Activated naive CD4-positive, alpha-beta T cell (primary cell): ENCODE measurements at places on chromosomes 7 and 10.

DNA sequence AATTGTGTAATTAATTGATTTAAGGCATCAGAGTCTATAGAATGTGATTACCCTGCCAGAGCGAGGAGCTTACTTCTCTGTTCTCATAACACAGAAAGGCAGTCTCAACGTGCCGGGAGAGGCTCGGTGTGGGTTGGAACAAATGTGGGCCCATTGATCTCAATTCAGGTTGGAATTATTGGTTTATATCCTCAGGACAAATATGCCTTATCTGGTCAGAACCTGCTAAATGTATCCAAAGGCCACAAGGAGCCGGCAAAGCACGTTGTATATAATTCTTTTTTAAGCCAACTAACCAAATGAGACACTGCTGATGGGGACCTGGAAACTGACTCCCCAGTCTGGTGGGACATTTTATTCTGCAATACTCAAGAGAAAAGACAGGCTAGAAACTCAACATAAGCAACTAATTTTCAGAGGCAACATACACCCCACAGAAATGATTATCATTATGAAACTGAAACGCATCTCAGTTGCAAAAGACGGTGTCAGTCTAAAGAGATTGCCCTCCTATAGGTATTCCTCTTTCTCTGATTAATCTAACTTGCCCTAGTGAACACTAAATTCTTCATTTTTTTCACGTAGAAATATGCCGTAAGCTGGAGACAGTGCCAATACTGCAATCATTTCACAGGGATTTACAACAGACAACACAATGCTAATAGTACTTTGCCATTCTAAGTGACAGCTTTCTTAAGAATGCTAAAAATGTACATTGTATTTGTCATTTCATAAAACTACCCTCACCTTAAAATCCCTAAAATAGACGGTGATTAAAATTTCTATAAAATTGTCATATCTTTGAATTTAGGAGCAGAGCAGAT is 9.4 kb downstream of the EBF3 start:
- DNase-seq = no peak

GRCh38 chr7:30846378-30846777 is 65.3 kb upstream of the AQP1 start:
- DNase-seq = no peak

DNA sequence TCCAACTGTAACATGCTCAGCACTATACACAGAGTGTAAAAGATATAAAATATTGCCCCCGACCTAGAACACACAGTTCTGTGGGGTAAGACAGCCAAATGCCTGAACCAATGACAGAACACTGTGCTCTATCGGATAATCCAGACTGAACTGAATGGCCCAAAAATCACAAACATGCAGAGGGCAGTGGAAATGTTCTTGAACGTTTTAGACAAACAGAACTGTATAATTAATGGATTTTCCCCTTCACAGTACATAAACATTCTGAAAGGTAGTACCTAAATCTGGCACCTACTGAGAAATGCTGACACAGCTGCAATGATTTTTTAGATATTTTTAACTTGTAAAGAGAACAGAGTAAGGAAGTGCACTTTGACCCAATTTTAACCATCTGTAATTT is 33.4 kb downstream of the PARD3 start:
- no peak for DNase-seq

- DNase-seq = no peak
Measured at GRCh38 chr7:2698581-2699288, 10.7 kb downstream of the AMZ1 start.

DNA sequence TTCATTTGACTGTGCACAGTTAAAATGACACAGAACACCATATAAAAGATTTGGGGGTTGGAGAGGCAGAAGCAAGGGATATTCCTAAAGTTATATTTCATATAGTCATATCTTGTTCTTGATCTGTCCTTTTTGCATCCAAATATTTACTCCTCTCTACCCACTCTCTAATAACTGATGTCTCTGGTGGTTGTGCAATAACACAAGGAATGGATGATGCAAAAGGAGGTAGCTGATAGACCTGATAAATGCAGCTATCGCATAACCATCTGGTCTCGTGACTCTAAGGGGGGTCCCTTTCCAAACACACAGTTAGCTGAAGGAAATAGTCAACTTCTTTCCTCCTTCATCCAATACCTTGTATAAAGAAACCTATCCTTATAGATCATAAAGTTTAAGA is 123.1 kb downstream of the POLR1F start:
- no peak for DNase-seq

DNA sequence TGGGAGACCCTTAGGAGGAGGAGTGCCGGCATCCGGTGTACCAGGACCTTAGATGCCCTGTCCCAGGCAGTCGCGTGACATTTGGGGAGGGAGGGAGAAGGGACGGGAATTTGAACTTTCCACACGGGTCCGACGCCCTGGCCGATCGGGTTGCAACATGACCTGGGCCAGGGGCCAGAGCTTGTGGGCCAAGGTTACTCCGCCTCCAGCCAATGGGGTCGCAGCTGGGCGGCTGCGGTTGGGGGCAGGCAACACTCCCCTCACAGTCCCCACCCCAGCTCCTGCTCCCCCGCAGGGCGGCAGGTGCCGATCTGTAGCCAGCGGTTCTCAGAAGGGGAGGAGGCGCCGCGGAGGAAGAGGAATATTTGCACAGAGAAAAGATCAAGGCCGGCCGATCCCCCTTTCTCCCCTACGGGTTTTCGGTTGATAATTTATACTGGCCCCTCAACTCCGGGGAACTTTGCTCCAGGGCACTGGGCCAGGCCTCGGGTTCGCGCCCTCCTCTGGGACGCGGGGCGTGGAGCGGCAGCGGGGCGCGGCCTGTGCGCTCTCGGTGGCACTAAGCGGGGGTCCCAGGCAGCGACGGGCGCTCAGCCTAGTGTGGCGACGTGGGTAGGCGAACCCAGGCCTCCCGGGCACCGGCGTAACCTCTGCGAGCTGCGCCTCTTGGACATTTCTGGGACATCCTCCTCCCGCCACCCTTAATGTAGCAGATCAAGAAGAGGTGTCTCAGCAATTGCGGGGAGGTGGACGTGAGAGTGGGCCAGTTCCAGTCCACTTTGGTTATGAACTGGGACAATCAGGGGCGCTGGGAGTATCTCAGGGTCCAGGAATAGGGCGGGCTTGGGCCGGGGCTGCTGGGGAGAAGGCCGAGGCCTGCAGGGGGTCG is 1.2 kb downstream of the MLXIPL start:
- DNase-seq = no peak

- DNase-seq = no peak
Measured at GRCh38 chr10:11617233-11617632, 5.8 kb upstream of the USP6NL start.

DNA sequence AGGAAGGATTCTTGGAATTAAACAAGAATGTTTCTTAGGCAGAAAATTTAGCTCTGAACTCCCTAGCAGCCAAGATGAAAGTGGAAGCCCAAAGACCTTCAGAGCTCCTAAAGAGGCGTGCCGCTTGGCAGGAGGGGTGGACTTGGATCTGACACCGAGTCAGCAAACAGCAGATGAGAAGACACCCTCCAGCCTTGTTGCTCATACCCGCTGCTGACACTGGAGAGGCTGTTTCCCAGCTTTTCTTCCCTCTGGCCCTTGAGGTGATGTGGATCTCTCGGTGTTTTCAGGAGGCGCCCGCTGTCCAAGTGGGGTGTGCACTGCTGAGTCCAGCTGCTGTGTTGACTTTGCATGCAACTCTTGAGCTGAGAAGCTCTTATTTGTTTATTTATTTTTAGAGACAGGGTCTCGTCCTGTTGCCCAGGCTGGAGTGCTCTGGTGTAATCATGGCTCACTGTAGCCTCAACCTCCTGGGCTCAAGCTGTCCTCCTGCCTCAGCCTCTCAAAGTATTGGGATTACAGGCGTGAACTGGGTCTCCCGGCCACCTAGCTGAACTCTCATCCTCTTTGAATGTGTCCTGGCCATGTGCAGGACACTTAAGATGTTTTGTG is 21.5 kb downstream of the SLC18A2 start:
- no peak for DNase-seq

- DNase-seq = no peak
Measured at GRCh38 chr7:57384380-57384779, 65.6 kb upstream of the ZNF716 start.
